T-helper 1 cell (primary cell): ENCODE measurements at places on chromosomes 6 and 20.

- no peak for DNase-seq
Observed at GRCh38 chr20:9928281-9928737, 89.4 kb upstream of the PAK5 start.

GRCh38 chr6:24631671-24632070 is 14.3 kb downstream of the KIAA0319 start:
- no peak for DNase-seq

- DNase-seq = no peak
Observed at GRCh38 chr6:44653761-44654218, 266.3 kb downstream of the CDC5L start.

- no peak for DNase-seq
Observed at GRCh38 chr6:16840725-16841124, 79.5 kb upstream of the ATXN1 start.

DNA sequence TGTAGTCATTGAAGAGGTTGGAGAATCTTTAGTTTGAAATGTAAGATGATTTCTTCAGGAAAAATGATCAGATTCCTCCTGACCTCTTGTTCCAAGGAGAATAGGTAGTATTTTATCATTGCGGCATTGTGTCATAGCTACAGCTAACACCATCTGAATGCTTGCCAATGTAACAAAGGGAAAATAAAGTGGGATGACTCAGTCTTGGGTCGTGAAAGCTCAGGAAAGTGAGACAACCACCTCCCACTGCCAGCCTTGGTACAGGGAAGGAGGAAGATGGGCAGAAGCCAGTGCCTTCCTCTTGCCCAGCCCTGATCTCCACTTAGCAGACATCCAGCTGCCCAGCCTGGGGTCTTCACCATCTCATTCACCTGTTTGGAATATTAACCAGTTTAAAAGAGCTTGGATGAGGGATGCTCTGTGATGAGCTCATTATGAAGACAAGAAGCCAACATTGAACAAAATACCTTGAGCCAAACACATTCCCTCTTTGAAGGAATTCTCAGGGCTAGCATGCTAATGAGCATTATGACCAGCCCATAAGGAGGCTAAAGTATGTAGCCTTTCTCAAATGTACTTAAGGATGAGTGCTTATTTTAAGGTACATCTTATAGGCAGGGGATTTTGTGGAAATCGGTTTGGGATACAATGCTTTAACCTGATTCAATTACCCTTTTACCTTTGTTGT is 40.0 kb upstream of the APCDD1L start:
- DNase-seq = no peak

- no peak for DNase-seq
Observed at GRCh38 chr20:44075191-44075949, 111.6 kb downstream of the JPH2 start.

DNA sequence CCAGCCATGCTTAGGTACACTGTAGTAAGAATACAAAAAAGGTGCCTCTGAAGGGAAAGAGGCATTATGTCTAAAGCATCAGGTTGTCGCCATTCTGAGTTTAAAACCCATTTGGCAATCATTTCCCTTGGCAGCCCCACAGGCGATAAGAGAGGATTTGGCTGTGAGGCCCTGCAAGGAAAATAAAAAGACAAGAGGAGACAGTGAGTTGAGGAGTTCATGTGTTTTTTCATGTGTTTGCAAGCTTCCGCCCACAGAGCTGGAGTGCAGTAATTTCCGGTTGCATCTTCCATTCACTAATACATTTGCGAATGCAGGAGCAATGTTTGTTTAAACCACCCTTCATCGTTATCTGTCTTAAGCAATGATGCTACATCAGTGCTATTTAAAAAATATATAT is 138.5 kb upstream of the SOX4 start:
- DNase-seq = no peak

GRCh38 chr20:2693286-2694007 is 867 bp downstream of the EBF4 start:
- peak; percentile 34 for DNase-seq

- DNase-seq = no peak
Observed at GRCh38 chr6:127880429-127880828, 20.4 kb downstream of the THEMIS start.

DNA sequence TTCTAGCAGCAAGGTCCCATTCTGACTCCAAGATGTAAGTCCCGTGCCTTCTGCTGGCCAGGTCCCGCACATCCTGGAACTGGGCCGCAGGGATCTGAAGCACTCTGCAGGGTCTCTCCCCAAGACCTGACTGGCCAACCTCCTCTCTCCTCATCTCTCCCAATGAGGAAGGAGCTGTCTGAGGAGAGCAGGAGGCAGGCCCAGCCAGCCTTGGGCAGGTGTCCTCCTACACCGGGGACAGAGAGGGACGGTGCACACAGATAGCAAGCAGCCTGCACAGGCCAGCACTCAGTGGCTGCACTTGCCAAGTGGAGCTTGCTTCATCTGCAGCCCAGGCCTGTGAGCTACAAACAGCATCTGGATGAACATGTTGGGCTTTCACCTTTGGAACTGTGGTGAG is 76.8 kb upstream of the CD93 start:
- no peak for DNase-seq

DNA sequence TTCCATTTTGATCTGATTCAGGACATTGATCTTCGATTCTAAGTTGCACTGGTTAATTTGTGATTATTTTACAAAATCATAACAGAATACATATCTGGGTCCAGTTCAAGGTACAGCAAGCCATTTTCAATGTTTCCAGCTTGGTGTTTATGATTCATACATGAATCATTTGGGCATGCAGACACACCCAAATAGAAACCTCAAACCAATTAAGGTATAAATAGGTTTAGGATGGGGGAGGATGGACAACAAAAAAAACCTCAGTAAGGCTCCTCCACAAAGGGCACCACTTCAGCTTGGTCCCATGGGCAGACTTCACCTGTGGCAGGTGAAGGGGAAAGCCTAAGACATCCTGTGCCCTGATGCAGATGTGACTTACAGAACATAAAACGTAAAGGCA is 192.7 kb downstream of the KHDC1L start:
- peak; percentile 9 for DNase-seq

- no peak for DNase-seq
Observed at GRCh38 chr6:116933485-116933884, 56.4 kb downstream of the RFX6 start.

- DNase-seq = no peak
Observed at GRCh38 chr20:10735195-10735949, 61.6 kb upstream of the JAG1 start.

DNA sequence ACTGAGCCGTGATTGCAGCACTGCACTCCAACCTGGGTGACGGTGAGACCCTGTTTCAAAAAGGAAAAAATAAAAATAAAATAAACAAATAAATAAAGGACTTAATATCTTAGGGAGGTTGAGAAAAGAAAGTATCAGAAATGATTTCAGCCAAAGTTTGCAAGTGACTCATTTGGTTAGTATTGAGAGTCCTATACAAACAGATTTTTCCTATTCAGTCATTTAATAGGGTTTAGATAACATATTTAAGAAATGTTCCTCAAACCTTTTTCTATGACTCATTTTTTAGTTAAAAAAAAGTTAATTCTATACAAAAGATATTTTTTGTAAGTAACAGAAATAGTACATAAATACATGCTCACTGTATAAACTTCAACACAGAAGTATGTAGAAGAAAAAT is 235.1 kb downstream of the GJA1 start:
- no peak for DNase-seq

DNA sequence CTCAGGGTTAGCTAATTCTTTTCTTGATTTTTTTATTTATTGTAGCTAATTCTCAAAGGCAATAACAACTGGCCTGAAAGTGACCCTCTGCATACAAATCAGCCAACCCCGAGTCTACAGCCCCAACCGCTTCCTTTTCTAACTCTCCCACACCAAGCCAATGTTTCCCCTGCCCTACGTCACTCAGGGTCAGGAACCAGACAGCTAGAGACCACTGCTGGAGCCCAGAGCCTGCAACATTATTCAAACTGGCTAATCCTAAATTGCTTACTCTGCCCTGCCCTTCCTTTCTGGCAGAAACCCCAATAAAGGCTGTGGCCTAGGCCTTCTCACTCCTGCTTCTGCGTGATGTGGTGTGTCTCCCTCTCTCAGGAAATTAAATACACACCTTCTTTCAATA is 320.7 kb downstream of the CBLN4 start:
- DNase-seq = no peak

DNA sequence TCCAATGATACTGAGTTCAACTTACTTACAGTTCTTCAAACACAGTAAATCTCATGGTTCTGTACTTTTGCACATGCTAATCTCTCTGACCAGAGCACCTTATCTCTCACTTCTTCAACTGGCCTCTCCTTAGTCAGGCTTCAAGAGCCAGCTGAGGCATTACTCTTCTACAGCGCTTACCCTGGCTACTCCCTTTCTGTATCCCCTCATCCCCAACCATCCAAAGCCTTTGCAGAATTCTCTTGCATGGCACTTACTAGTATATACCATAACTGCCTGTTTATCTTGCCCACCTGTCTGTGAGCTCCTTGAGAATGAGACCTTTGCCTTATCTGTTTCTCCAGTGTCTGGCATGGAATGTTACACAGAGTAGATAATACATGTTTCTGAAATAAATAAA is 49.2 kb downstream of the SESN1 start:
- DNase-seq = no peak

DNA sequence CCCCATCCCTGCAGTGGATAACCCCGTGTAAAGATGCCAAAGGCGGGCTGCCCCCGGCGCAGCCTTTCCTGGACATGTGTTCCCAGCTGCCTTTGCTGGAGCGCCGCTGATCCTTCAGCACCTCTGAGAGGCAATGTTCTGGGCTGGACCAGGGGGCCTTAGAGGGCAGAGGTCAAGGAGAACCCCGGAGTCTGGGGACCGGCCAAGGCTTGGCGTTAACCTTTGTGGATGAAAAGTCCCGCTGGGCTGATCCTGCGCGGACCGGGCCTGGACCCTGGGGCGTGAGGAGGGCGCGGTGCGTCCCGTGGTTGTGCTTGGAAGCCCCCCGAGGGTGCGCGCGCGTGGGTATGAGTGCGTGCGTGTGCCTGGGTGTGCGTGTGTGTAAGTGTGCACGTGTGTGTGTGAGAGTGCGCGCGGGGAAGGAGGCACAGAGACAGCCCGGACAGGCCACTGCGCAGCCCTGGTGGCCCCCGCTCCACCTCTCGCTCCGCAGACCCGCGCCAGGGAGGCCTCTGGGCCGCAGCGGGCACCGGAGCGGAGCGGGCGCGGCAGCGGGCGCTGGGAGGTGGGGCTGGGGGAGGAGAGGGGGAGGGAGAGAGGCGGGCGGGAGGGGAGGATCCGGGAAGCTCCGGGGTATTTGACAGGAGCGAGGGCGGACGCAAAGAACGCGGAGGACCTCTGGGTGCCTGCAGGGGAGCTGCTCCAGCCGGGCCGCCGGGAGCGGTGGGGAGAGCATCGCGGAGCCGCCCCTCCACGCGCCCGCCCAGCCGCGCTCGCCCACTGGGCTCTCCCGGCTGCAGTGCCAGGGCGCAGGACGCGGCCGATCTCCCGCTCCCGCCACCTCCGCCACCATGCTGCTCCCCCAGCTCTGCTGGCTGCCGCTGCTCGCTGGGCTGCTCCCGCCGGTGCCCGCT is at the start of gene SMOC2:
SMOC2 (plus strand) TSS at position 665 of the 914 bp plus-strand sequence; CDS start at position 852, 187 bp downstream.
- DNase-seq = no peak

DNA sequence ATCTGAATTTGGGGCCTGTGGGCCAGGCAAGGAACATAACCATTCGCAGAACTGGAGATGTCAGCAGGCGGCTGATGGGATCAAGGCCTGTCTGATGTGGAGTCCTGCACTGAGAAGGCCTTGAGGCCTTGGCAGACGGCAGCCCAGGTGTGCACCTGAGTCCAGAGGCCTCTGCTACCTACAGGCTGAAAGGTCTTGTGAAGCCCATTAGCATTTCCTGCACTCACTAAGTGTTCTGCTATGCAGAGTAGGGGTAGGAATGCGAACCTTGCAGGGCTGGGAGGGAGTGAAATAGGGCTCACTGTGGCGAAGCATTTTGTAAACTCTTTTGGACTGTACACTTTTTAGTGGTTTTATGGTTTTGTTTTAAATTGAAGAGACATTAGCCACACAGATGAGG is 48.3 kb upstream of the RNF24 start:
- no peak for DNase-seq

GRCh38 chr6:149750136-149750609 is 632 bp downstream of the PCMT1 start:
- DNase-seq = peak; percentile 20

DNA sequence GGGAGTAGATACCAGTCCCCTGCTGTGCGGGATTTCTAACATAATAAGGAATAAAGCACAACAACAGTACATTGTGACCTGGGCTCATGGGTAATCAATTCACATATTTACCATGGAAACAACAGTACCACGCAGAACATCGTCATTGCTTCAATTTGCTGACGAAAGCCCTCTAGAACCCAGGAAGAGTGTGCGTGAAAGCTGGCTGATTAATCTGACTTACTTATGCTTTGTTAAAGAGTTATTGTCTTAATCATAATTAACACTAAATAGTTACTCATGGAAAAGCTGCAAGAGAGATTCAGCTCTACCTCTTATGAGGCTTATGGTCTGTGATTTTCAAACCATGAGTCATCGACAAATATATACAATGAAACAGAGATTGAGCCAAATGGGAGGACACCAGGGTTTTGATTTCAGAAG is 644.3 kb upstream of the AGPAT4 start:
- no peak for DNase-seq

- DNase-seq = no peak
Observed at GRCh38 chr6:68159433-68159832, 475.6 kb upstream of the ADGRB3 start.

DNA sequence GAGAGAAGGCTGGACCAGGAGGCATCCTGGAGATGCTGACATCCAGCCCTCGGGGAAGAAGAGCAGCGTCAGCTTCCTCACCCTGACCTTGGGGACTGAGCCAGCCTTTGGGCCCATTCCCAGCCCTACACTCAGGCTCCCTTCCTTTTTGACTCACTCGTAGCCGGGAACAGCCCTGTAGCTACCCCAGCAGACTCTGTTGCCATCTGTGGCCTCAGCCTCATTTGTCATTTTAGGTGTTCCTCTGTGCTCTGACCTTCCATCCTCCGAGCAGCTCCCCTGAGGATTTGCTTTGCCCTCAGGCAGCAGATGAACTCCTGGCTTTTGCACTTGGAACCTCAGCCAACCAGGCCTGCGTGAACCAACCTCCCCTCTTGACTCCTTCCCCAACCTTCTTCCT is 67.5 kb downstream of the ELOVL2 start:
- no peak for DNase-seq

- DNase-seq = no peak
Observed at GRCh38 chr20:56857950-56858349, 228.8 kb downstream of the TFAP2C start.

DNA sequence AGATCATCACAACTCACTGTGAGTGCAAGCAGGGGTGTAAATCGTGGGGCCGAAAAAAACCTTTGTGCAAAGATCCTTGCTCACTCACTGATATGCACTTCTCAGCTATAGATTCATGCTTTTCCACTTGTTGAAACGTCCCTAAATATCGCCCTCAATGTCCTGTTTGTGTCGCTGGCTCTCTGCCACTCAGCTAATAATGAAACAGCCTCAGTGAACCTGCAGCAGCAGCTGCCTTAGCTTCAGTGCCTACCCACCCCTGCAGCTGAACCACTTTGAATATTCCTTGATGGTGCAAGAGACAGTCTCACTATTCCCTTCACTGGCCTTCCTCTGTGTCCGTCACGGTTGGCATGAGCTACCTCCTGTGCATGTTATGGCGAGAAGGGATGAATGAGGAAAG is 128.9 kb upstream of the NAA20 start:
- no peak for DNase-seq

- DNase-seq = no peak
Observed at GRCh38 chr6:148501178-148501590, 158.5 kb downstream of the SASH1 start.
